ENCODE measurements at places on chromosomes 4 and X. TPM values are rescaled to one million over a fixed set of nuclear protein-coding genes. Genes with fewer than 3 reads are reported as not detected.

The PDE5A gene
- 29.4 TPM for total RNA-seq

The PDK3 gene
- 17.0 TPM for total RNA-seq

The GPR143 gene
- 8.2 TPM for total RNA-seq

DNA sequence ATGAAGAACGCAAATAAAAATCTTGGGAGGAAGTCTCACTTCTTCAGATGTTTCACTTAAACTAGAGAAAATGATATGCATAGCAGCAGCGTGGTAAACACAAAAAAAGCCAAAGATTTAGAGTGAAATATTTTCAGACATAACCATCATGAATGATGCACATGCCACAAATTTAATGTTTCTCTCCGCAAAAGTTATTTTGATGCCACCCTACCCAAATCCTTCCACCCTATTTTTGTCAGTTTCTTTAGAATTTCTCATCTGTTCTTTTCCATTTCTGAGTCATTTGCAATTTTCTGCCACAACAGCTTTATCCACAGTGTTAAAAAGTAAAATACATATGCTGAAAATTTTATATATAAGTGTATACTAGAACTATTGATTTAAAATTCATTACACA is 1663.7 kb upstream of the ADGRL3 start:
- no peak overlapping the region for H3K27ac ChIP-seq
- no peaks in the 10 kb centered on the region for H3K36me3 ChIP-seq
- H3K4me3 ChIP-seq: no peak overlapping the region
- no peaks in the 10 kb centered on the region for H3K27me3 ChIP-seq

The NLRP2B gene
- total RNA-seq: not detected

The PCSK1N gene
- 131 TPM for total RNA-seq

GRCh38 chr4:24244663-24245490 is 339.5 kb downstream of the DHX15 start:
- peak; percentile 78 for DNase-seq
- H3K4me1 ChIP-seq: no peaks in the 10 kb centered on the region
- H3K4me3 ChIP-seq: no peak overlapping the region
- H3K27me3 ChIP-seq: no peaks in the 10 kb centered on the region
- H3K36me3 ChIP-seq: no peaks in the 10 kb centered on the region

DNA sequence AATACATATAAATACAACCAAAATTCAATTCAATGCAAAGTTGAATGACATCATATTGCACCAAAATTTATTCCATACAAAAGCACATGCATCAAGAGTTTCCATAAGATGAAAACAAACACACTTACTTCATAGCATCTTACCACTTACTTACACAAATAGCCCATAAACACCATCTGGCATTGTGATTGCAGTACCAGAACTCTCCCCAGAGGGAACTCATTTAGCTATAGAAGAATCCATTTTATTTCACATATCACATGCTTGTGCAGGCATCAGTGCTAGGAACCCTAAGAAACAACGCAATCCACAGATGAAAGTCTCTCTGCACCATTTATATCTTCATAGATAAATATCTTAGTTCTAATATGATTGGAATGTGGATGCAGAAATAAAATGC is 77.9 kb downstream of the SLC7A11 start:
- H3K36me3 ChIP-seq: no peaks in the 10 kb centered on the region
- no peak overlapping the region for H3K4me3 ChIP-seq

- DNase-seq: no peak
- H3K4me1 ChIP-seq: no peaks in the 10 kb centered on the region
- no peak overlapping the region for H3K4me3 ChIP-seq
- H3K36me3 ChIP-seq: peaks cover 6% of the 10 kb centered on the region
Observed at GRCh38 chr4:850323-850945, 24.5 kb upstream of the CPLX1 start.

The CYP4V2 gene
- total RNA-seq: 69.8 TPM

- H3K4me1 ChIP-seq: no peaks in the 10 kb centered on the region
- no peak overlapping the region for H3K27ac ChIP-seq
- no peak for DNase-seq
- peaks cover 10% of the 10 kb centered on the region for H3K36me3 ChIP-seq
Observed at GRCh38 chrX:136847874-136848273, 32.7 kb downstream of the RBMX start.

- H3K36me3 ChIP-seq: no peaks in the 10 kb centered on the region
- no peak overlapping the region for H3K4me3 ChIP-seq
- no peak overlapping the region for H3K27ac ChIP-seq
- H3K27me3 ChIP-seq: no peaks in the 10 kb centered on the region
- H3K4me1 ChIP-seq: no peaks in the 10 kb centered on the region
- DNase-seq: no peak
Observed at GRCh38 chr4:147693218-147693617, 9.3 kb upstream of the PRMT9 start.

The GPR119 gene
- total RNA-seq: not detected

- H3K4me3 ChIP-seq: no peak overlapping the region
- no peaks in the 10 kb centered on the region for H3K27me3 ChIP-seq
- no peaks in the 10 kb centered on the region for H3K36me3 ChIP-seq
- peak overlapping the region; percentile 91 for H3K27ac ChIP-seq
- H3K4me1 ChIP-seq: peaks cover 4% of the 10 kb centered on the region
- DNase-seq: peak; percentile 60
Observed at GRCh38 chr4:40630335-40631021, 814 bp upstream of the RBM47 start.

- no peak for DNase-seq
- H3K27me3 ChIP-seq: no peaks in the 10 kb centered on the region
- H3K4me1 ChIP-seq: no peaks in the 10 kb centered on the region
- no peak overlapping the region for H3K27ac ChIP-seq
- no peak overlapping the region for H3K4me3 ChIP-seq
- H3K36me3 ChIP-seq: no peaks in the 10 kb centered on the region
Observed at GRCh38 chrX:149039057-149039456, 466.0 kb downstream of the IDS start.

DNA sequence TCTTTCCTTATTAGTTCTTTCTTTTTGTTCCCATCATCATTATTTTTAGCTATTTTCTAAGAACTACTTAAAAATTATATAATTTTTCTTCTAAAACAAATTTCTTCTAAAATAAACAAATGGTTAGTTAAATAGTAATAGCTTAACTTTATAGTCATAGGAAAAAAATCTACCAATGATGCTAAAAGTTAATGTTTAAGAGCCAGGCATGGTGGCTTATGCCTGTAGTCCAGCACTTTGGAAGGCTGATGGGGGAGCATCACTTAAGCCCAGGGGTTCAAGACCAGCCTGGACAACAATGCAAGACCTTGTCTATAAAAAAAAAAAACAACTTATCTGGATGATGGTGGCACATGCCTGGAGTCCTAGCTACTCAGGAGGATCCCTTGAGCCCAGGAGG is 127.1 kb upstream of the ANXA3 start:
- H3K4me1 ChIP-seq: peaks cover 14% of the 10 kb centered on the region
- DNase-seq: no peak
- H3K4me3 ChIP-seq: no peak overlapping the region
- H3K36me3 ChIP-seq: no peaks in the 10 kb centered on the region

The IL2 gene
- not detected for total RNA-seq

DNA sequence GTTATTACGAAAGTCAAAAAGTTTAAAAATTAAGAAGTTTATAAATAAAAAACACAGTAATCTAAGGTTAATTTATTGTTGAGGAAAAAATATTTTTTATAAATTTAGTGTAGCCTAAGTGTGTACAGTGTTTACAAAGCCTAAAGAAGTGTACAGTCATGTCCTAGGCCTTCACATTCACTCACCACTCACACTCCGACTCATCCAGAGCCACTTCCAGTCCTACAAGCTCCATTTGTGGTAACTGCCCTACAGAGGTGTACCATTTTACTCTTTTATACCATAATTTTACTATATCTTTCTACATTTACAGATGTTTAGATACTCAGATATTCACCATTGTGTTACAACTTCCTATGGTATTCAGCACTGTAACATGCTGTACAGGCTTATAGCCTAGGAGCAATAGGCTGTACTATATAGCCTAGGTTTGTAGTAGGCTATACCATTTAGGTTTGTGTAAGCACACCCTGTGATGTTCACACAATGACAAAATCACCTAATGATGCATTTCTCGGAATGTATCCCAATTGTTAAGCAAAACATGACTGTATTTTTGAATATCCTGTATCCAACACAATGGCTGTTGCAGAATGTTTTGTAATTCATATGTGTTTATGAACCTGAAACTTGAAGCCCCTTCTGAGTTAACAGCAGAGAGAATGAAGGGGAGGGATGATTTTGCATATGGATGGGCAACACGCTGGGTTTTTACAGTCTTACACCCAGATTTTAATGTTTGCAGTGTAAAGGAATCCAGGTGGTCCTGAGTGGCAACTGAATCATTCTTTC is 3.1 kb downstream of the PPBP start:
- no peak overlapping the region for H3K27ac ChIP-seq
- no peaks in the 10 kb centered on the region for H3K36me3 ChIP-seq
- H3K27me3 ChIP-seq: no peaks in the 10 kb centered on the region
- no peak for DNase-seq

The ALB gene
- 0.19 TPM for total RNA-seq

- no peak overlapping the region for H3K27ac ChIP-seq
- no peaks in the 10 kb centered on the region for H3K27me3 ChIP-seq
- H3K4me3 ChIP-seq: peak overlapping the region; percentile 6
Observed at GRCh38 chrX:50036426-50036825, 114.0 kb downstream of the CLCN5 start.

The UBA6 gene
- total RNA-seq: 45.8 TPM

DNA sequence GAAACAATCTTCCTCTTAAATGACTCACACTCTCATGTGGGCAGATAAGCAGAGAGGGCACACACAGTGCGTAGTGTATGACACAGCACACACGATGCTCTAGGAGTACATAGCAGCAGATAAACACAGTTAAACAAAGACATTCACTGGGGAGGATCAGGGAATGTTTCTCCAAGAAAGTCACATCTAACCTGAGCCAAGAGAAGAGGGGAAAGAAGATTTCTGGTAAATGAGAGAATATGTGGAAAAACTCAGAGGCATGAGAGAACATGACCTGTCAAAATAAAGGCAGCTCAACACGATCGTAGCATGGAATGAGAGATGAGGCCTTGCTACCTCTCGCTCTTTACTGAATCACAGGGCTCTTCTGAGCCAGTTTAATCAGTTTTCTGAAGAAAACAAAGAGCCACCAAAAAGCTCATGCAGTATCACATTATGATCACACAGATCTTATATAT is 251.0 kb downstream of the ANK2 start:
- no peak overlapping the region for H3K4me3 ChIP-seq
- no peaks in the 10 kb centered on the region for H3K4me1 ChIP-seq
- no peak for DNase-seq

The TFE3 gene
- 47.3 TPM for total RNA-seq

DNA sequence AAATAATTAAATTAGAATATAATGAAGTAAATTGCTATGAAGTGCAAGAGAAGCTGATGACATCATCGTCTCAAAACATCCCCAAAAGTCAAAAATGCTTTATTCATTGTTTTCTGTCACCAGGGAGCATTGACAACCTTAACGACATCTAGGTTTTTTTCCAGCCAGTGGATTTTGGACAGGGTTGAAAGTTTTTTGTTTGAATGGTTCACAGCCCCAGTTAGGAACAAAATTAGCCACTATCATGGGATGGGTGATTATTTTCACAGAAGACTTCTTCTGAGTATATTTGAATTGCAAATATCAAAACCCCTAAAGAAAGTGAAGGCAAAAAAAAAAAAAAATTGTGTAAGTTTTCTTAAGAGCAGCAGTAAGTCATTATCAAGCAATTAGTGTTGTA is 826.1 kb downstream of the STPG2 start:
- DNase-seq: no peak
- H3K27me3 ChIP-seq: no peaks in the 10 kb centered on the region
- no peak overlapping the region for H3K27ac ChIP-seq
- H3K4me3 ChIP-seq: no peak overlapping the region
- H3K4me1 ChIP-seq: no peaks in the 10 kb centered on the region
- no peaks in the 10 kb centered on the region for H3K36me3 ChIP-seq

The FNIP2 gene
- total RNA-seq: 65.1 TPM

DNA sequence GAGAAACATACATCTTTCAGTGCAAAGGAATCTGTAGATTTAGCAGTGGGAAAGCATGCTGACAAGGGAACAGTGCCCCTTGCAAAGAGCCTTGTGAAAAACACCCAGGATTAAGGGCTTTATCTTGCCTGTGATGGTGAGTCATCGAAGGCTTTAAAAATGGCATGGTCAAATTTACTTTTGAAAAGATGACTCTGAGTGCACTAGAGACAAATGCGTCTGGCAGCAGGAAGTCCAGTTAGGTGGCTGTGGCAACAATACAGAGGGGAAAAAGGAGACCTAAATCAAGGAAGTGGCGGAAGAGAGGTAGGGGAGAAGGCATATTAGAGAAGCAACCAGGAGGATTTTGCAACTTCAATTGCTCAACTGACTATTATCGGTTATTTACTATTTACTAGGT is 472.6 kb upstream of the CPEB2 start:
- H3K27ac ChIP-seq: no peak overlapping the region
- H3K36me3 ChIP-seq: no peaks in the 10 kb centered on the region

DNA sequence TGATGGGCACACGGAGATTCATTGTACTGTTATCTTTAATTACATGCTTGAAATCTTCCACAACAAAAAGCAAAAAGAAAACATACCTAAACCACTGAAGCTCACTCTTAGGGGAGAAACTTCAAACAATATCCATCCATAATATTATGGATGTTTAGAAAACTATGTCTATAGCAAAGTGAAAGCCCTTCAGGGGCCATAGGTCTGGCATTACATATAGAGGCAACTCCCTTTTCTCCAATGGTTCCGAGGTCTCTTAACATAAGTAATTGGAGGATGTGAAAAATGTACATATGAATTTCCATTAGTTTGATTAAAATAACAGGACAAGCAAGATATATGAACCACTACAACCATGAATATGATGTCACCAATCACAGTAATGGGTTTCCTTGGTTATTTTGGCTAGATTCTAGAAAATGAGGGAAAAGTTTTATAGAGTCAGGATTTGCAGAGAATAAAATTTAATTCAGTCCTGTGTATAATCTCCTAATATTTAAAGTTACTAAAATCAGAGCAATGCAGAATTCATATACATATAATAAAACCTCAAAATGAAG is 10.8 kb downstream of the UGDH start:
- H3K27me3 ChIP-seq: no peaks in the 10 kb centered on the region
- H3K27ac ChIP-seq: no peak overlapping the region
- H3K4me1 ChIP-seq: no peaks in the 10 kb centered on the region
- DNase-seq: no peak

DNA sequence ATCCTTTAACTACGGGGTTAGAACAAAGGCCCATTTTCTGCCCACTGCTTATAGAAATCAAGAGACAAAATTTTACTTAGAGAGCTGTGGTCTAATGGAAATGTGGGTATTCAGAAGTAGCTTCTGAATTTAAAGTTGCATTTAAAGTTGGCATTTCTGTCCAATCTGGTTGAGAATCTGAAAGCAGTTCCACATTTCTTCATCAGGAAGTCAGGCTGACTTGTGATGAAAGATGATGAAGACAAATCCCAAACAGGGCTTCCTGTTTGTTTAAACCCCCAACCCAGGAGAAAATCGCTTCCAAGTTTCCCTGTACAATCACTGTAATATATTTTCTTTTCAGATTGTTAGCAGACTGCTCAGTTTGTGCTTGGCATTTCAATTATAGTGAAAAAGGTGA is 345.3 kb downstream of the SPRY1 start:
- H3K36me3 ChIP-seq: no peaks in the 10 kb centered on the region
- no peak for DNase-seq
- no peak overlapping the region for H3K27ac ChIP-seq
- no peak overlapping the region for H3K4me3 ChIP-seq

GRCh38 chr4:70251250-70251944 is 9.0 kb downstream of the CSN3 start:
- no peaks in the 10 kb centered on the region for H3K4me1 ChIP-seq
- no peak overlapping the region for H3K4me3 ChIP-seq
- DNase-seq: no peak
- no peaks in the 10 kb centered on the region for H3K27me3 ChIP-seq
- no peaks in the 10 kb centered on the region for H3K36me3 ChIP-seq

The POU3F4 gene
- total RNA-seq: 1.1 TPM

GRCh38 chrX:20128670-20129069 is 12.0 kb upstream of the MAP7D2 start:
- no peaks in the 10 kb centered on the region for H3K36me3 ChIP-seq
- no peak overlapping the region for H3K27ac ChIP-seq
- H3K4me1 ChIP-seq: no peaks in the 10 kb centered on the region
- no peak for DNase-seq
